ENCODE measurements at places on chromosomes 3 and 15.
A peak's percentile ranks its signal among the peaks of the same experiment; 100 is the strongest.

- DNase-seq: no peak
Measured at GRCh38 chr15:90178468-90179435, 22.4 kb upstream of the SEMA4B start.

- DNase-seq: no peak
Measured at GRCh38 chr3:48215466-48215865, 7.8 kb upstream of the CAMP start.

GRCh38 chr3:13378155-13378554 lies 42.0 kb downstream of the NUP210 start:
- DNase-seq: no peak

- no peak for DNase-seq
Measured at GRCh38 chr15:68818769-68819494, 1.8 kb downstream of the ANP32A start.

- DNase-seq: no peak
Measured at GRCh38 chr3:122310361-122310760, 14.7 kb upstream of the CSTA start.

- DNase-seq: no peak
Measured at GRCh38 chr15:68934341-68934740, 4.0 kb downstream of the SPESP1 start.

- no peak for DNase-seq
Measured at GRCh38 chr15:25171856-25172687, 217.3 kb downstream of the SNRPN start.

- DNase-seq: no peak
Measured at GRCh38 chr15:101570241-101570640, 80.7 kb upstream of the PCSK6 start.

GRCh38 chr3:67637255-67637900 lies 17.0 kb downstream of the SUCLG2 start:
- no peak for DNase-seq

DNA sequence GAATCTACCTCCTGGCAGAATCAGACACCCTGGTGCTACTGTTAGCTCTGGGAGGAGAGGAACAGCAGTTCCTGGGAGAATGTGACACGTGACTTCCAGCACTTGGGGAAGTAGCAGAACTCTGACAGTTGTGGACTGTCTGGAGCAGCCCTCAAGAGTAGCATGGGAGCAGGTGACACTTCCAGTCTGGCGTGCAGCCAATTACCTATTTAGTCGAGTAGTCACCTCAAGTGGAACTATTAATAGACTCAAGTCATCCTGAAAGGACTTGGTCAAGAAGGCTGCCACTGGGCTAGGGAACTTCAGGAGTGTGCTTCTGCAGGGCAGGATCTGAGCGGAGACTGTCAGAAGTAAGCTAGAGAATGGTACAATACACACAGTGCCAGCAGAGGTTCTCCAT lies 62.3 kb downstream of the MTHFS start:
- no peak for DNase-seq

DNA sequence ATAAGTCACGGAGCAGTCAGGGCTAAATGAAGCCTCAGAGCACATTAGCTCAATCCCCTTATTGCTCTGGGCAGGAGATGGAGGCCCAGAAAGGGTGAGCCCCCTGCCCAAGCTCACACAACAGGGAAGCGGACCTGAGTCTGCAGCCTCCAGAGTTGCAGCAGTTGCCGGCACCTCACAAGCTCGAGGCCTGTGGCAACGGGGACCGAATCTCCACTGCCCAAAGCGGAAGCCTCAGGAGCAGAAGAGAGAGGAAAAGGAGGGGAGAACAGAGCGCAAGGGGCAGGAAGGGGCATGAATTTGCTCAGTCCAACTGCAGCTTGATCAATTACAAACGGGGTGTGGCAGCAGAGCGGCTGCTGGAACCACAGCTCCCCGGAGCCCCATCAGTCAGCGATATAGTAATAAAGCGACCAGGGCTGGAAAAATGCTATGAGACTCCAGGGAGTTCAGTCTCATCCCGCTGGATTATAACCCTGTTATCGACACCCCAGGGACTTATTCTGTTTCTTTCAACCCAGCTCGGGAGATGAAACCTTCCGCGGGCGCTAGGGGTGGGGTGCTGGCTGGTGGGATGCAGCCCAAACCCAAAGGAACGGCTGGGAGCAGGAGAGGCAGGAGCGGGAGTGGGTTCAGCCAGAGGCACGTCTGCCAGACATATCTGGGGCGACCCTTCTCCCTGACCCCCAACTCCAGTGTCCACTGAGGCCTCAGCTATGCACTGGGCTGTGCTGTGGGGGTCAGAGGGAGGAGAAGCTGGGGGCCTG lies 219.7 kb upstream of the LINGO1 start:
- DNase-seq: no peak

GRCh38 chr3:86991482-86991815 lies 500 bp upstream of the VGLL3 start:
- no peak for DNase-seq

GRCh38 chr3:60086811-60087210 lies 1037.0 kb upstream of the CFAP20DC start:
- DNase-seq: no peak

GRCh38 chr3:171026597-171027293 lies at the start of gene SLC2A2:
Gene SLC2A2, minus strand, starts transcription at chr3:171026720. Its CDS starts 50 bp downstream, at chr3:171026670.
- DNase-seq: no peak

GRCh38 chr3:152910211-152910610 lies 75.3 kb downstream of the P2RY1 start:
- DNase-seq: no peak

DNA sequence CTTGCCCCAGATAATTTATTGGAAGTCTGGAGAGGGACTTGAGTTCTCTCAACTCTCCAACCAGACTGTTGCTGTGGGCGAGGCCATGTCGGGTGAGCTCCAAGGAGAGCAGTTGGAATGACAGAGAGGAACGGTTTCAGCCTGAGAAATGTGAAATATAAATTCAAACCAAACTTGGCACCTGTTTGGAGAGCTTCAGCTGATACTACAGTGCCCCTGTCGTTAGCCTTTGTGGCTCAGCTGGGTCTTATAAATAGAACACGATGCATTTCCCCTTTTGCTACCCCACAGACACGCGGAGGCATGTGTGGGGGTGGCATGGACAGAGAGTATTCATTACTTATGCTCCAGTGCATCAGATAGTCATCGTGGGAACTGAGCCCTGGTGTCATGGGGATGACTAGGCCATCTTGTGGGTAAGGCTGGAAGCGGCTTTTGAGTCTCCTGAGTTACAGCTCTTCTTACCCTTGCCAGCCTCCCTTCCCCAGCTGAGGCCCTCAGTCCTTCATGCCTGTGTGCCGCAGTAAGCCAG lies 15.6 kb downstream of the SMAD3 start:
- DNase-seq: no peak

- no peak for DNase-seq
Measured at GRCh38 chr3:114499976-114500375, 206.1 kb downstream of the TIGIT start.

- DNase-seq: no peak
Measured at GRCh38 chr3:83928391-83928790, 1030.4 kb upstream of the CADM2 start.

DNA sequence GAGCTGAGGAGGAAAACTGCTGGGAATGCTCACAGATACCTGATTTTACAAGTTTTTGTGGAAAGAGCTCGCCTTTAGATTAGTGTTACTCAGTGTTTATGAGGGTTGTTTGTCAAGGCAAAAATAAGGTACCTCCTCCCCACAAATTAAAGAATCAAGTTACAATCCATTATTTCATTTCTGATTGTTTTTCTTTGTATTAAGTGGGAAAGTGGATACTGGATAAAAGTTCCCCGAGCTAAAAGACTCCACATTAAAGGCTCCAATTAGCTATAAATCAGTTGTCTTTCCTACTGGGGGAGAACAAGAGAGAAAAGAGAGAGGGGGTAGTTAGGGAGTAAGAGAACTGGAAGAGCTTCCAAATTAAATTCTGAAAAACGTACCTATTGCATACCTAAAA lies 1.9 kb downstream of the ALDH1A2 start:
- DNase-seq: no peak

GRCh38 chr3:242602-243355 lies 46.2 kb downstream of the CHL1 start:
- no peak for DNase-seq

GRCh38 chr3:23308986-23309625 lies 106.0 kb downstream of the UBE2E2 start:
- no peak for DNase-seq

- no peak for DNase-seq
Measured at GRCh38 chr3:41394896-41395295, 195.6 kb downstream of the CTNNB1 start.

- no peak for DNase-seq
Measured at GRCh38 chr3:192186045-192186444, 541.3 kb downstream of the FGF12 start.

- no peak for DNase-seq
Measured at GRCh38 chr15:52068004-52068615, 44.5 kb downstream of the BCL2L10 start.

DNA sequence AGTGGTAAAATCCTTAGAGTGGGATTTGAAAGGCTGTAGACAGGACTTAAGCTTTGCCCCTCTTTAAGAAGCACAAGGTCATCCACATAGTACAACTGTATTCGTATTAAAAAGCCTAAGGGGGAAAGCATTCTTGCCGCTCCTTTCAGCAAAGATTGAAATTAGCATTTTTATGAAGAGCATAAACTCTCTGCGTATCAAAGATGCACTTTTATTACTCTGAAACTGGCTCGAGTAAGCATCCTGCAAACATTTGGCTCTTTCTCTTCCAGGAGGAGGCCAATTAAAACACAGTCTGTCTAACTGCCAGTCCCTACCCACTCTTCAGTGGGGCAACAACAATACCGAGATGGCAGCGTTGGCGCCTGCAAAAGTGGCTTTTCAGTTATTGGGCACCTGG lies 192.5 kb upstream of the TPRG1 start:
- DNase-seq: no peak

DNA sequence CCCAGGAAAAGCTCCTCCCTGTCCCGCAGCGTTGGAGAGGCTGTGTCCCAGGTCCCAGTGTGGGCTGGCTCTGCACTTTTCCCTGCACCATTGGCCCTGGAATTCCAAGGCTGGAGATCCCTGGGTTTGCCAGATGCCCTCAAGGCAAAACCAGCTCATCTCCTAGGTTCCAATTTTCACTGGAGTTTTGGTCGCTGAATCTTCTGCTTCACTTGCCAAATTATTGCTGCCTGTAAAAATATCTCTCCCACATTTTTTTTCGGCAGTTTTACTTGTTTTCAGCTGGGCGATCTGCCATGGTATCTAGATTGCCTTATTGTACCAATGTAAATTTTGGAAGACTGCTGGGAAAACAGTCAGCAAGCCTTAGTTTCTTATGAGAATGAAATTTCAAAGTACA lies 150.9 kb upstream of the ATP10A start:
- DNase-seq: no peak

- no peak for DNase-seq
Measured at GRCh38 chr3:72673011-72673771, 175.1 kb downstream of the SHQ1 start.

DNA sequence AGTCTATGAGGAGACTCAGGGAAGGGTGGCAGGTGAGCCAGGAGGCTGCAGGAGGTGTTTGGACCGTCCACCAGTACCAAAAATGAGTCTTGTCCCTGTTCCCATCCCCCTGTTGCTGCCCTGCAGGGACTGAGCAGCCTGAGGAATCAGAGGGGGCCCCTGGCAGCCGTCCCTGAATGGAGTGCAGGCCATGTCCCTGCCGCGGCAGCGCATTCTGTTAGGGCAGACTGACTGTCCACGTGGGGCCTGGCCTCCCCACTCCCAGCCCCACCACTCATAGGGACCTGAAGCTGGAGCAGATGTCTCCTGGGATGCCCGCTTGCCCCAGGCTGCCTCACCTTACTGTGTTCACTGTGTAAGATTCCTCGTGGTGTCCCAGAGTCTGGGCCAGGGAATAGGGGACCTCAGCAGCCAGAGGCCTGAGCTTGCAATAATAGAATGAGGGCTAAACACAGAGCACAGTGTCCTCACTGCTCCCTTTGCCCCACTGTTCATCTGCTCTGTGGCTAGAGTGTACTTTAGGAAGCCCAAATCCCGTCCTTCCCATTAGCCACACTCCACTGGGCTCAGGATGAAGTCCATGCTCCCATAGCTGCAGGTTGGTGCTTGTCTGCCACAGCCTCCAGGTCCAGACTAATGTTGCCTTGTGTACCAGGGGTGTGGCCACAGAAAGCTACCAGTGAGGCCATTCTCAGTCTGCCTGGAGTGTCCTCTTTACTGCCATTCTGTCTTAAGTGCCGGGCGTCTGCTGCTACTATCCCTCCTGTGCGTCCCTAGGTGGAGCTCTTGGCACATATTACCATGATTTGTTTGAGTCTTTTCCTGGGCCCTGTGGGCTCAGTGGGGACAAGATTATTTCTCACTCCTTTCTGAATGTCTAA lies 63.2 kb downstream of the HCN4 start:
- DNase-seq: no peak

GRCh38 chr3:97360804-97361203 lies 403.8 kb upstream of the ARL6 start:
- no peak for DNase-seq

GRCh38 chr15:26449291-26449690 lies 323.6 kb downstream of the GABRB3 start:
- no peak for DNase-seq

DNA sequence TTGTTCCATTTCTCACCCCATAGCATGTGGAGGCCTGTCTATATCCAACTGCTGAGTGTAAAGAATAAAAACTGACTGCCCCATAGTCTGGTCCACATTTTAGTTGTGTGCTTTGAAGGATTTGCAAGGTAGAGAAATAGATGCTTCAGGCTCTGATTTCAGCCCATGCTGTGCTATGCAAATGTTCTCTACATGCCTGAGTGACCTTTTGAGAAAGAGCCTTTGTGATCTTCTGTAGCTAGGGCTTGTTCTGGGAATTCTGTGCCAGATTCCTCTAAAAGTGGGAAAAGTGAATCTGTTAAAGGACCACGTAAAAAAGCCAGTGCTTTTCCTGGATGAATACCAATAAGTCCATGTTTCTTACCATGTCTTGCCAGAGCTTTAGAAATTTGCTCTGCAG lies 5.2 kb downstream of the KCTD6 start:
- no peak for DNase-seq

DNA sequence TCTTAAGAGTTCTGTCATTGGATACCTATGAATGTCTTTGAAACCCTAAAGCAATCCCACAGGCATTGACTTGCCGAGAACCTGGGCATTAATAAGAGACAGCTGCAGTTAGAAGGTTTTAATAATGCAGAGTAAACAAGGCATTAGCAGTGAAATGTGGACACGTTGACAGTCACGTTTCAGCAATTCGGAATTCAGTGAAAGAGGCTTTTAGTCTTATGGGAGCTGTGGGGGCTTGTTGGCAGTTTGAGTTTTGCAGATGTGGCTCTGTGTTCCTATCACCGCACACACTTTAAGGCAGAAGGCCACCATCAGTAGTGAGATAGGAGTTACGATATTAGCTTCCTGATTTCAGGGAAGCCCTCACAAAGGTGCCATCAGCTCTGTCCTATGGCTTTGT lies 145.2 kb upstream of the NUDT16 start:
- DNase-seq: no peak

GRCh38 chr3:38455639-38456430 lies 2.1 kb downstream of the ACVR2B start:
- no peak for DNase-seq

- peak; percentile 62 for DNase-seq
Measured at GRCh38 chr3:5019411-5020241, 40.4 kb downstream of the BHLHE40 start.

Measured in activated CD8-positive, alpha-beta memory T cell treated with anti-CD3 and anti-CD28 coated beads for 1 hour (primary cell).